ENCODE measurements at places on chromosomes 6 and 20.

DNA sequence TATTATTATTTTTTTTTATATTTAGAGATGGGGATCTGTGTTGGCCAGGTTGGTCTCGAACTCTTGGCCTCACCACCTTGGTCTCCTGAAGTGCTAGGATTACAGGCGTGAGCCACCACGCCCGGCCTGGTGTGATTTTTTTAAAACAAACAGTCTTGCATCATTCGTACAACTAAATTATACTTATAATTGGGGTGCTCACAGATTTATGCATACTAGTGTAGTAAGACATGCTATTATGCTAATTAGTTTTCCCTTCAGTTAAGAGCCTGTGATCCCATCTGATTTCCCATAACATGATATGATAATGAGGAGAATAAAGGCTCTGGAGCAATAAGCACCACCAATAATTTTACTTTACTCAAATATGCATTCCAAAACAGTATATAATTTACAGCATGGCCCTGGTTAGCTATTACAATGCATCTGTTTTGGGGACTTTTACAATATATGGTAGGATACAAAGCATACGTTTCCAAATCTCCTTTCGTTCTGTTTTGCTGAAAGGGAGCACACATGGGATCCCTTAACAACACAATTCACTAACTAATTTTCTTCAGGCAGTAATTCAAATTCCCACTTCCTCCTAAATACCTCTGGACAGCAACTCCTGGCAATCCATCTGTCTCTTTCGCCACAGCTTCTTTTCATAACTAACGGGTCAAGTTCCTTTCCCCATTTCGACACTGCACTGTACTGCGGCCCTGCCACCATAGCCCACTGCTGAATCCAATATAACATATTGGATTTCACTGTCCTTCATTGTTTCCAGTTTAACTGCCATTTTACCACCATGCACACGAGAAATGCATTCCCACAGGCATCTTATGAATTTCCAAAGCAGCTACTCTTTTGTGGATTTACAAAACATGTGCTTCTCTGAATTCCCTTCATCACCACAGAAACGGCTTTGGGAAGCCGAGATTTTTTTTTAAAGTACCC lies 1.7 kb downstream of the NUDT3 start:
- DNase-seq = no peak

GRCh38 chr6:138278326-138278725 lies 60.0 kb upstream of the PBOV1 start:
- DNase-seq = no peak

GRCh38 chr6:63734923-63735322 lies 99.3 kb downstream of the PHF3 start:
- no peak for DNase-seq

- DNase-seq = no peak
Measured at GRCh38 chr20:4076671-4077070, 61.3 kb upstream of the RNF24 start.

DNA sequence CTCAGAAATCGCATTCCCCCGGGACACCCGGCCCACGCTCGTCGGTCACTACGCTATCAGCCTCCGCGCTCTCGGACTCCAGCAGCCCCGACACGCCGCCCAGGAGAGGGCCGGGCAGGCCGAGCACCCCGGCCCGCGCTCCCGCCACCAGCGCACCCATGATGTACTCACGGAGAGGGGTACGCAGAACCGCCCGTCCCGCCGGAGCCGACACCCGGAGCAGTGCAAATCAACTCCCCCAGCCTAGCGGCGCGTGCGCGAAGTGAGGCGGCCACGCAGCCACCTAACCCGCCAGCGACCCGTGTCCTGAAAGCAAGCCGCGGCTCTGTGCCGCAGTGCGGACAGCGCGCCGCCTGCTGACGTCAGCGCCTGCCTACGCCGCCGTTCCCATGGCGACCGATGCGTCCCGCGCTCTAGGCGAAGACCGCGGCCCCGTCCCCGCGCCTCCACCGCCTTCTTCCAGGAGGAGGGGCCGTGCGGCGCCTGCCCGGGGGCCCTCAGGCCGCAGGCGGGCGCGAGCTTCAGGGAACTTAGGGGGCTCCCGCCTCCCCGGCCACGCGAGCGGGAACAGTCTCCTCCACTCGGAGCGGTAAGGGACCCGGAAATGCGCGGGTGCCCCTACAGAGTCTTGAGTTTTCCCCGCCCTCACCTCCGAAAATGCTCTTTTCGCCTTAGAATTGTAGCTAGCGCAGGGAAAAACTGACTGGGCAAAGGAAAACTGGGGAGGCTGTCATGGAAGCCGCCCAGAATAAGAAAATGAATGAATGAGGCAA lies at the start of gene AHI1:
TSS of gene AHI1 (minus strand) at position 329 of the 773 bp plus-strand sequence. CDS start 5,503 bp downstream, outside the sequence.
- peak; percentile 90 for DNase-seq

DNA sequence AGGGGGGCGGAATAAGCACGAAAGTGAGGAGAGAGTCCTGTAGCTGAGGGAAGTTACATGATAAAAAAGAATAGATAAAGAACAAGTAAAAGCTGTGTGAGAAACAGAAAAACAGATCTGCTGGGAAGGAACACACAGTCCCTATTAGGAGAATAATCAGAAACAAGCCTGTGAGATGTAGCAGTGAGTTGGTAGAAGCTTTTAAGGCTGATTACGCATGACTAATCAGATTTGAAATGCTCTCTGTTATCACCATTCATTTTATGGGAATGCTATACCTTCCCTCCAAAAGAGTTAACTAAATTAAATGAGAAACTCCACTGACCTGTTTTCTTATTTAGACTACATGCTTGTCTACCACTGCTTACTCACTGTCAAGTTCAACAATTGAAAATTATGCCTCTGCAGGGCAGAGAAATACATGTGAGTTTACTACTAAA lies 15.8 kb downstream of the REPS1 start:
- no peak for DNase-seq

- no peak for DNase-seq
Measured at GRCh38 chr6:149716181-149716963, 1.5 kb downstream of the LATS1 start.

GRCh38 chr20:35040646-35041045 lies 52.0 kb downstream of the TRPC4AP start:
- no peak for DNase-seq

GRCh38 chr6:139028658-139029469 lies at the start of gene ABRACL:
TSS of gene ABRACL (plus strand) at chr6:139028745. CDS start at chr6:139034161, 5,416 bp downstream.
- DNase-seq = peak; percentile 79

DNA sequence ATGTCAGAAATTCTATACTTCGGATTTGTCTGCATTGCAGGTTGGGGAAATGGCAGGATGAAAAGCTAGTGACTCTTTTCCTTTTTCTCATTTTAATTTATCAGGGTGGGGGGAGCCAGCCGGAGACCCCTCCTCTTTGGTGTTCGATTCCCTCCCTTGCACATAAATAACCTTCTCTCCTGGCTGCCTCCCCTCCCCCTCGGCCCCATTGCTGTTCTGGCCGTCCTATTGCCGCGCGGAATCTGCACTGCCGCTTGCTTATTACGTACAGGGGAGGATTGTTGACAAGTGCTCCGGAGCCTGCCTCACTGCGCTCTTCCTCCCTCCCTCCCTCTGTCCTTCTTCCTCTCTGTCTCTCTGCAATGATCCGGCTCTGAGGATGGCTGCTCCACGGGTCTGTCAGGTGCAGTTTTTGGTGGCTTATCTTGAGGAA lies 154.7 kb downstream of the JARID2 start:
- no peak for DNase-seq

GRCh38 chr20:23163562-23163961 lies 77.4 kb upstream of the CD93 start:
- DNase-seq = no peak

- no peak for DNase-seq
Measured at GRCh38 chr6:125818772-125819260, 28.1 kb downstream of the NCOA7 start.

DNA sequence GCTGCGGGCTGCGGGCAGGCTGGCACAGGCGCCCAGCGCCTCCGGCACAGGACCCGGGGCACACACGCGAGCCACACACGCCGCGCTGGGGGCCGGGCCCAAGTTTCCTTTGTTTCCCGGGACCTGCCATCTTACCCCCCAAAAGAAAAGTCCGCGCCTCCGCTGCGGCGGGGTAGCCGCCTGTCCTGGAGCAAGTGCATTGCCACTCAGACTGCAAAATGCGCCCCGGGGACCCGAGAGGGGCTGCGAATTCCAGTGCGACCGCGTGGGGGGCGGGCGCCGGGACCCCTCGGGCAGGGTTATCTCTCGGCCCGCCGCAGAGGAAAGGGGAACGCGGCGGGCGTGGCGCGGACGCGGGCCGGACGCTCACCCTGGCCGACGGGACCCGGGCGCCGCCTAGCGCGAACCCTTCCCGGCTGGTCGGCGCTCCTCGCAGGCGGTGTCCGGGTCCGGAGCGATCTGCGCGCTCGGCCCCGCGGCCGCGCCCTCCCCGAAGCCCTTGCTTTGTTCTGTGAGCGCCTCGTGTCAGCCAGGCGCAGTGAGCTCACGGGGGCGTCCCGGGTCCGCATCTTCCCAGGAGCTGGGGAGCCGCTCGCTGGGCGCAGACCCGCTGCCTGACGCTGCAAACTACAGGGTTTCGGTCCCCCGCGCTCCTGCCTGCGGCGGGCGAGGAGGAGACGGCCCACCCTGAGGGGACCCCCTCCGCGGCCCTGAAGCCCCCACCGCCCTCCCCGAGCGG lies 639 bp upstream of the CD24 start:
- peak; percentile 17 for DNase-seq

DNA sequence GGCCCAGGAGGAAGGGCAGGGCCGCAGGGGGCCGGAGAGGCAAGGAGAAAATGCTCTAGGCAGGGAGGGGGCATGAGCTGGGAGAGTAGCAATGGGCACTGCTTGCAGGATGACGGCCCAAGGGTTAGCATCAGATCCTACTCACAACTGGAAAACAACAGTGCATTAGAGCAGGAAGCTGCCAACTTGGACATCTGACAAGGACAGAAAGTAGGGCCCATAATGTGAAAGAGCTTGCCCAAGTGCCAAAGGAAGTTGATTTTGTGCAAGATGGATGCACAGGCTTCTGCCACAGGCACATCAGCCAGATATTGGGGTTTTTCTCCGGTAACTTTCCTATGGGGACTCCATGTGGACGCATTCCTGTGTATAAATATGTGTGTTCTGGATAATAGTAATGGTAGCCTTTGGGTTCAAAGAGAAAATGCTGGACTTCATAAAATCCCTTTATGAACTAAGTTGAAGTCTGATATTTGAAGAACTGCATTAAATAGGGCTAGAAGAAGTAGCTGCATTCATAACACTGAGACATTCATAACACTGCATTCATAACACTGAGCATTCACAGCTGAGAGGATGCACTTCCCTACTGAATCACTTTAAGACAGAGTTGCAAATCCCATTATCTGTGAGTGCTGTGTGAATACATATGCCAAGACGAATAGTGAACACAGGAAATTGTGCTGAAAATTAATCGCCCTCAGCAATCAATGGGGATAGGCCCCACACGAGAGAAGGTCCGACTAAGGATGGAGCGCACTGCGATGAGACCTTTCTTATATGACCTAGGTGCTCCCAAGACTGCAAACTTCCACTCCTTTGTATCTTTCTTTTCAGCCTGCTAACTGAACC lies 235.6 kb upstream of the PRDM1 start:
- DNase-seq = no peak

- no peak for DNase-seq
Measured at GRCh38 chr6:85261271-85261670, 188.6 kb upstream of the NT5E start.

GRCh38 chr6:163883984-163884383 lies 469.5 kb downstream of the QKI start:
- DNase-seq = no peak

DNA sequence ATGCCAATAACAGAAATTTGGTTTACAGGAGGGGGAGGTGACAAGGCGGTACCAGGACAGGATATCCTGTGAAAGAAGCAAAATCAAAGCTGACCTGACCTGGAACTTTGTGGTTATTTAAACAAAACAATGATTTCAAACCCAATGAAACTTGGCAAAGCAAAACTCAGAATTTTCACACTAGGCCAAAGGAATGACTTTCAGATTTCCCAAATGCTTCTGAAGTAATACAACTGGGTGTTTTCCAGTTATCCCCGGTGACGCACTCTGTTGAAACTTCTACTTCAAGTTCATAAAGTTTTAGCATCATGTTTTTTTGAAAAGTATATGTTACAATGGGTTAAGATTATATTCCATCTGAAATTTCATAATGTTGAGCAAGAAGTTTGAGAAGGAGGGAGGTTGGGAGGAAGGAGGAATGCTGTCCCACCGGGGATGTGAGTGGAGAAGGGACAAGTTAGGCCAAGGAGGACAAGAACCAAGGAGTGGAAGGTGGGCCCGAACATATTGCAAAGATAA lies 78.1 kb upstream of the TRAF3IP2 start:
- DNase-seq = no peak

DNA sequence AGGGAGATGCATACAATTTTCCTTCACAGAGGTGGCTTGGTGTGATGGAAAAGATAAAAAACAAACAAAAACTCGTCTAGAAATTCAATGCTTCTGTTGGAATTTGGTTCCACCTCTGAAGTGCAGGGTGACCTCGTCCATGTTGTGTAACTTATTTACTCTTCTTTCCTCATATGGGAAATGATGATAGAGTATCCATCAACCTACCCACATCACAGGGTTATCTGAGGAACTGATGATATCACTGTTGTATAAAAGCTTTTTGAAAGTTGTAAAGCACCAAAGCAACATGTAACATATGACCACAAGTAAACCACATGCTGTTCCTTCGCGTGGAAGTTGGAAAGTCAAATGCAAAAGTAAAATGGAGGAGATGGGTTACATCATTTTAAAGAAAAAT lies 212.0 kb upstream of the SGK1 start:
- no peak for DNase-seq

GRCh38 chr6:120646101-120646500 lies 688.2 kb downstream of the TBC1D32 start:
- DNase-seq = no peak

- DNase-seq = no peak
Measured at GRCh38 chr6:78909391-78909790, 42.0 kb downstream of the IRAK1BP1 start.

GRCh38 chr6:63923139-63923739 lies 287.6 kb downstream of the PHF3 start:
- DNase-seq = no peak

- DNase-seq = no peak
Measured at GRCh38 chr6:23620911-23621401, 505.1 kb upstream of the NRSN1 start.

- DNase-seq = no peak
Measured at GRCh38 chr6:104325341-104326172, 534.2 kb downstream of the HACE1 start.

DNA sequence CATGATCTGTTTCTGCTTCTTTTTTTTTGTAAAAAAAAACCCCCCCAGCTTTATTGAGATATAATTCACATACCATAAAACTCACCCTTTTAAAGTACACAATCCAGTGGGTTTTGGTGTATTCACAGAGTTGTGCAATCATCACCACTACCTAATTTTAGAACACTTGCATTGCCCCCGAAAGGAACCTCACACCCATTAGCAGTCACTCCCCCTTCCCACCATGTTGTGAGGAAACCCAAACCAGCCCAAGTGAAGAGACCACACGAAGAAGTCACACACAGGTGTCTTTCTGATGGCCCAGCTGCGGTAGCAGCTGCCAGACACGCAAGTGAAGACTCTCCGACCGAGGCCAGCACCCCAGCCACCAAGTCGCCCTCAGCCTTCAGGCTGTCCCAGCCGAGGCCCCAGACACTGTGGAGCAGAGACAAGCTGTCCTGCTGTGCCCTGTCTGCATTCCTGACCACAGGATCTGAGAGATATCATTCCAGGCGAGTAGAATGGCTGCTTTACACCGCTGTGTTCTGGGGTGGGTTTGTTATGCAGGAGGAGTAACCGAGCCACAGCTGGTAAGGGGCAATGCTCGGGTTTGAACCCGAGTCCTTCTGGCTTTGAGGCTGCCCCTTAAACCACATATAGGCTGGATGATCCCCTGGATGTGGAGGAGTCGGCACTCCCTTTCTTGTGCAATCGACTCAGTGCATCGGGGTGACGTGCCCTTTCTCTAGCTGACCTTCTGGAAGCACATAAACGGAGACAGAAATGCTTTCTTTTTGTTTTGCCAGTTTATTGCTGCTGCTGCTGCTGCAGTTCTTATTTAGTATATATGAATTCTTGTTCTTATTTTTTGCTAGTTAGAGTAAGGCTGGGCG lies 59.1 kb upstream of the PTPN1 start:
- DNase-seq = no peak

Data from activated CD8-positive, alpha-beta memory T cell treated with anti-CD3 and anti-CD28 coated beads, Interleukin-2, amount 50 U/mL, for 4 hours (primary cell).